COR-L47 (cell line): ENCODE measurements at places on chromosomes 3 and 15.

DNA sequence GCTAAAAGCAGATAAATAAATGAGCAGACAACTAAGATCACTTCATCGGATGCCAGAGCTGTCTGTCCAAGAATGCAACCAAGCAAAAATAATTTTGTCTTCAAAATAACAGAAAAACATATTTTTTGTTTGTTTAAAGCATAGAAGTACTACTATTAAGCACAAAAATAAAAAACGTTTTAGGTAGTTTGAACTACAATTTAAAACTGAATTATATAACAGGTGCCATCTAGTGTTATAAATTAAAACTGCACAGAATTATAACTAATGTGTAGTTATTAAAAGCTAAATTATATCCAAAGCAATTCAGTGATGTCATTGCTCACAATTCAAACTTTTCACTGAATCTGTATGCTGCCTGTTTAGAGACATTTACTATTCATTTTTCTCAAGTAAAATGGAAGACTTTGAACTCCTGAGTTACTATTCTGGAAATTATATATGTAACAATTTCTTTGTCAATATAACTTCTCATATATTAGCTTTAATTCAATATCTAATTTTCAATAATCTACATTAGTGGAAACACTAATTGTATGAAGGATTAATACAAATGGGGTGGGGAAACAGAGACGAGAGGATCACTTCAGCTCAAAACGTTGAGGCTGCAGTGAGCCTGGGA lies 29.5 kb downstream of the LINS1 start:
- DNase-seq, result no peak

- DNase-seq, result no peak
Measured at GRCh38 chr15:49270541-49271421, 100.7 kb downstream of the GALK2 start.

DNA sequence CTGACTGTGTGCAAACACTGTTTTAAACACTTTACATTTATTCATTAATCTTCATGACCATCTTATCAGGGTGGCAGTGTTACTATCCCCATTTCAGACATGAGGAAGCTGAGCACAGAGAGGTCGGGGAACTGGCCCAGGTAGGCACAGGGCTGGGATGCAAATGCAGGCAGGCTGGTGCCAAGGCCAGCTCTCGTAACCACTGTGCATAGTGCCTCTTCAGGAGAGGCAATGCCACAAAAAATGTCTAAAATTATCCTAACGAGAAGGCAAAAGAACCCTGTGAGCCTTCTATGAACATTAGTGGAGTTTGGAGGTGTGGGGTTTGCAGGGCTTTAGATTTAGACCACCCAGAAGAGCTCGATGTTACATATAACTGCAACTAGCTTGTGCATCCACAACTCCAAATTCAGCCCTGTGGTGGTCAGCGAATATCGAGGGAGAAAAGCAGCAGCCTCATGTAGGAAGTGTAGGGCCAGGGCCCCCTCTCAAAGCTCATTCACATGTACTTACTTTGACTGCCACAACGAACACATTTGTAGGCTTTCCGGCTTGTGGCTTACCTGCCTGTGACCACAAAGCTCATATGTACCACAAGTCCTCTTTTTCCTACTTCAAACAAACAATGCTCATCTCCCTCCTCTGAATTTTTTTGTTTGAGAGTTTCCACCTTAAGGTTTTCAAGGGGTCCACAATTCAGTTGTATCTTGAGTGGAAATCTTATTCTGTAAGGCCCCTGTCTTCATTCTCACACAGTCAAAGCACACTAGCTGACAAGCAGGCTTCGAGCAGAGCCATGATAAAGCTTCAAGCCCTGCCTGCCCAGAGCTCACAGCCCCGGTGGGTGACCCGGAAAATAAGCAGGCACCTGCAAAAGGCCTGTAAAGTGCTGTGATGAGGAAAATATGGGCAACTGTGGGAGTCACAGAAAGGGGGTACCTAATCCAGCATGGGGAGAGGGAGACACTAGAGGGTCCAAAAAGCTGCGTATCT lies 722.9 kb upstream of the CFAP20DC start:
- no peak for DNase-seq

- no peak for DNase-seq
Measured at GRCh38 chr3:105561876-105562275, 195.2 kb downstream of the ALCAM start.

GRCh38 chr15:75217012-75217411 lies 15.3 kb downstream of the C15orf39 start:
- no peak for DNase-seq

GRCh38 chr15:52233405-52233804 lies 42.2 kb upstream of the GNB5 start:
- DNase-seq, result no peak
